ENCODE measurements at places on chromosomes 2 and 18. TPM values are rescaled to one million over a fixed set of nuclear protein-coding genes. Genes with fewer than 3 reads are reported as not detected.

KCTD1 gene
- 69.1 TPM for polyA plus RNA-seq

AGXT gene
- polyA plus RNA-seq, result 0.23 TPM

ZNF519 gene
- polyA plus RNA-seq, result 10.3 TPM

- no peak for DNase-seq
Measured at GRCh38 chr2:182068811-182069210, 83.2 kb downstream of the PPP1R1C start.

RNF138 gene
- polyA plus RNA-seq, result 60.5 TPM

DNA sequence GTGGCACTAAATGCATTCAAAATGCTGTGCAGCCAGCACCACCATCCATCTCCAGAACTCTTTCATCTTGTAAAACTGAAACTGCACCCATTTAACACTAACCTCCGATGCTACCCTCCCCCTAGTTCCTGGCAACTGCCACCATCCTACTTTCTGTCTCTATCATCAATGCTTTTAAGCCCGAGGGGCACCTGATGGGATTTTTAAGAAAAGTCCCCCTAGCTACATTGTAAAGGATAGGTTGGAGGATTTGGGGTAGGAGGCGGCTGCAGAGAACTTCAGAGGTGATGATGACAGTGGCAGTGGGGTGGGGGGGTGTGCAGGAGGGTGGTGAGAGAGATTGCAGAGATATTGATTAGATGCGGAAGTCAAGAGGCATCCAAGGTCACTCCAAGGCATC lies 10.8 kb upstream of the YWHAQ start:
- no peak for DNase-seq

- no peak for DNase-seq
Measured at GRCh38 chr2:99450199-99450598, 39.6 kb downstream of the REV1 start.
